ENCODE measurements at places on chromosomes 12 and 14.
A peak's percentile ranks its signal among the peaks of the same experiment; 100 is the strongest.

DNA sequence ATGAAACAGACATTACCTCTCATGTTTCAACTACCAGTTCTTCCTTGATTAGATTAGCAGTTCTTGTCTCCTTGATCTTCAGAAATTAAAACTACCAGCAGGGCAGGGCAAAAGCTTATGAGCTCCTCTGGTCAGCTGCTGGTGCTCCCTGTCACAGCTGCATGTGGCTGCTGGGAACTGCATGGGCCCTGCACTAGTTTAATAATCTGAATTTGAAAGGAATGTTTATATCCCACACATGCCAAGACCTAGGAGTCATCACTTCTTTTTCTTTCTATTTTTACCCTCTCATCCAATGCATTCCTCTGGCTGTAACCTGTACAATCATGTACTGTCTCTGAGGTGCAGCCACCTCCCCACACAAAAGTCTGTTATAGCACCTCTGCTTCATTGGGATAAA is 73.9 kb downstream of the ARMH4 start:
- no peak for DNase-seq

- peak; percentile 51 for DNase-seq
Observed at GRCh38 chr14:93994919-93995682, 2.0 kb upstream of the CCDC197 start.

DNA sequence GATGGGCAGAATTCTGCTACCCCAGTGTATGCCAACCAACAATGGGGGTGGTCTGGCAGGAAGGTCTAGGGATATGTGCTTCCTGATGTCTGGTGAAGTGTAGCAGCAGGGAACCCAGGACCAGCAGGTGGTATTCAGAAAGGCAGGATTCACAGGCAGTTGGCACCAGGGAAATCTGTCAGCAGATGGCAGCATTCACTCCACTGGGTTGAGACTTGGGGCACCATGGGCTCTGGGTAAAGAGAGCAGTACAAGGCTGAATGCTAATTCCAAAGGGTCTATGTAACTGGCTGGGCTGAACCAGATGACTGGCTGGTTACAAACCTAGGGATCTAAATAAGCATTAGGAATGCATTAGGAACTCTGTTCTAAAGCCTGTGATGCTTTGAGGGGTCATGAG is 466.9 kb upstream of the STXBP6 start:
- no peak for DNase-seq

DNA sequence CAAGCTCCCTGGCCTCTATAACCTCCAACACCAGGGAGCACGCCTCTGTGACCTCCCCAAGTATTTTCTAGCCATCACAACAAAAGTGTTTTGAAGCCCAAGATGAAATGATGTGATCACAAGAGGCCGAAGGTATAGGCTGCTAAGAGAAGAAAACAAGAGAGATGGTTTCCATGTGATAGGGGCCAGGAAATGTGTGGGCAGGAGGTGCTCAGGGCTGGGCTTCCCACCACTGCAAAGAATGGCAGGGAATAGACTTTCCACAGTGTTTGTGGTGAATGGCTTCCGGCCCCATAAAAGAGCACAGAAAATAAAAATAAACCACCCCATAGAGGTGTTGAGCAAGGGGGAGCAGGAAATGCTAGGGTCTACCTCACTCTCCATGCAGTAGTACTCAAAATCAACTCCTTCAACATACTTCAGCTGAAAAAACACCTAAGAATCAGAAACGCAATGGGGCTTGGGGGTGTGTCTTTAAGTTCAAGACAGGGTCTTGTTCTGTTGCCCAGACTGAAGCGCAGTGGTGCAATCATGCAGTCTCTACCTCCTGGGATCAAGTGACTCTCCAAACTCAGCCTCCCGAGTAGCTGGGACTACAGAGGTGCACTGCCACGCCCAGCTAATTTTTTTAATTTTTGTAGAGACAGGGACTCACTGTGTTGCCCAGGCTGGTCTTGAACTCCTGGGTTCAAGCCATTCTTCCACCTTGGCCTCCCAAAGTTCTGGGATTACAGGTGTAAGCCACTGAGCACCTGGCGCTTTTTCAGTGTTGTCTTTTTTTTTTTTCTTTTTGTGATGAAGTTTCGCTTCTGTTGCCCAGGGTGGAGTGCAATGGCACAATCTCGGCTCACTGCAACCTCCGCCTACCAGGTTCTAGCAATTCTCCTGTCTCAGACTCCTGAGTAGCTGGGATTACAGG is 27.1 kb downstream of the DAD1 start:
- DNase-seq = no peak
